ENCODE measurements at places on chromosomes 6 and 20.

DNA sequence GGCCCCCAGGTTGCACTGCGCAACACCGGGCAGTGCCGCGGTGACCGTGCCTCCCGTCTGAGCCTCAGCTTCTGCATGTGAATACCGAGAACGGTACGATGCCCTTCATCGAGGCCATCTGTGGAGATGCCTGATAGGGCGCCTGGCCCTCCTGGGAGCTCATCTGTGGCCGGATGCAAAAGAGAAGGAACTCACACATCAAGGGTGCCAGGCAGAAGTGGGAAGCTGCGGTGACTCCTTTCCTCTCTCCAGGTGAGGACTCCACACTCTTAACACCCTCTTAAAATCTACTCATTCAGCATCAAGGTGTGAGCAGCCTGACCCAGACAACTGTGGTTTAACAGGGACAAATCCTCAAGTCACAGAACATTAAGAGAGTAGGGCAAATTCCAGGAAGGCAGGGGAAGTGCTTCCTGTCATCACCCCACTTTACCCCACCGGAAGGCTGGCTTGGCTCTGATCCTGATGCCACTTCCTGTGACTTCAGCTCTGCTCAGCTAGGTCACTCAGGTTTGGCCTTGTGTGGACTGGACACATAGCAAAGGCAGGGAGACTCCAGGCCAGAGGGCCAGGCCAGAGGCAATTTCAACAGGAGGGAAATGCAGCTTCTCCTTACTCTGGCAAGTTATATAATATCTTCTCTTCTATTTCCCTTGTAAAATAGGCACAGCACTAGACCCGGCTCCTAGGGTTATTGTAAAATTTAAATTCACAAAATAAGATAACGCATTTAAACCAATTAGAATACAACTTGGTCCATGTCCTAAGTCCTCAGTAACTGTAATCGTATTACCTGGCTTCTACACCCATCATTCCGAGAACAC, 69.4 kb downstream of the CPNE5 start:
- DNase-seq, result no peak

GRCh38 chr20:40276301-40276700, 412.7 kb downstream of the MAFB start:
- no peak for DNase-seq

DNA sequence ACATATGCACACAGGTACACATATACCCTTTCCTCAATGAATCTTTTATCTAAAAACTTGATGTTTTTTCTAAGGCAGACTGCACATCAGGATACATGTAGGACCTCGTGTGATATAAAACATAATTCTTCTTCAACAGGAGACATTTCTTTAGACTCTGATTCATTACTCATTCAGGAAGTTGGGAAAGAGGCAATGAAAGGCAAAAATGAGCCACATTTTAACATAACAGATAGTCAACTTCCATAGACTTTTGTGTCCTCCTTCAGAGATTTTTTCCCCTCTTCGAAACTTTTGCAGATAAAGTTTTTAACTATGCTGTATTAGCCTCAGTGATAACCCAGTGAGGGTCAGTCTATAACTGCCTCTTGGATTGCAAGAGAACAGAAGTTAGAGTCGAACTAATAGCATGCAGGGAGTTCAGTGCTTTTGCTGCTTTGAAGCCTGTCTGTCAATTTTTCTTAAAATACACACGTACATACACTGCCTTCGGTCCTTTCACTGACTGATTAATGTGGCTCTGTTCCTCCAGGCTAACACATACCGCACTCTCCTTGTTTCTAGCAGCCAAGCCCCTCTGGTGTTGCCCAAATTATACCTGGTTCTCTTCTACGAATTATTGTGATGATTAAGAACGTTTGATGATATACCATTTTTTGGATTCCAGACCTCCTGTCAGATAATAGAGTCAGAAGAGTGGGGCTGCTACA, 562.5 kb upstream of the MAP3K7 start:
- DNase-seq, result no peak

DNA sequence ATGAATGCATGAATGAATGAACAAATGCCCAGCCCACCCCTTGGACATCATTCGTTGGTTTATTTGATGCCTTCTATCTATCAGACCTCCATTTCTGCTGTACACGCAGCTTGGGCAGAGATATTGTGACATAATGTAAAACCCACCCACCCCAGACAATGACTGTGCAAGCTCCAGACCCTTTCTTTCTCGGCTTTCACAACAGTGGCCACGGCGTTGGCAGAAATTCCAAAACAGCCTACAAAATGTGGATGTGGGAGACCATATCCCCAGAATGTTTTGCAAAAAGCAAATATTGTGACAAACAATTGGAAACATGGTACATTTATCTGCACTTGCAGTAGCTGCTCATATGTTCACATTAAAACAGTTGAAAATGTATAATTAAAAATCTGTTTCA, 162.0 kb upstream of the MAFB start:
- DNase-seq, result no peak

- DNase-seq, result no peak
These were observed 27.0 kb upstream of the AGPAT4 start for GRCh38 chr6:161300823-161301222.

DNA sequence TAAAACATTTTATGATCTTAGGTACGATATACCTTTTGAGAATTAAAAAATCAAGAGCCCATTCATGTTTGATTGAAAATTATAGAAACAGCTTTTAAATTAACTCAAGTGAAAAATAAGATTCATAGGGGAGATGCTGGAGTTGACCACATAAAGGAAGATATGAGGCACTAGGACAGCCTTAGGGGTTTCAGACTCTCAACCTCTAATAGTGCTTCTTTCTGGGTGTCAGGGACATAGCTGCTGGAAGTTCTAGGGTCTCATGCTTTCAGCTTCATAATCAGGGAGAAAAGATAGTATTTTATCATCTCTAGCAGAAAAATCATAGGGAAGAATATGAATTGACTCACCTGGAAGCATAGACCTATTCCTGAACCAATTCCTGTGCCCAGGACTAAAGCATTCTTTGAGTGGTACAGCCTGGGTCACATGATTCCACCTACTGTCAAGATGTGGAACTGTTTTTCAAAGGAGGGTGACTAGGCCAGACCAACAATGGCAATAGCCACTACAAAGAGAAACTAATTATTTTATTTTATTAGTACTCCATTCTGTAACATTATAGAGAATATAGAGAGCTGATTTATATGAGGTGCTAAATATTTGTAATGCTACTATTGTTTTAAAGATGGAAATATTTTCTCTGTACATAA, 27.8 kb upstream of the CENPW start:
- DNase-seq, result peak; percentile 39

GRCh38 chr6:163866192-163866591, 451.7 kb downstream of the QKI start:
- no peak for DNase-seq

- DNase-seq, result no peak
These were observed 42.3 kb downstream of the STK38 start for GRCh38 chr6:36504982-36505381.

DNA sequence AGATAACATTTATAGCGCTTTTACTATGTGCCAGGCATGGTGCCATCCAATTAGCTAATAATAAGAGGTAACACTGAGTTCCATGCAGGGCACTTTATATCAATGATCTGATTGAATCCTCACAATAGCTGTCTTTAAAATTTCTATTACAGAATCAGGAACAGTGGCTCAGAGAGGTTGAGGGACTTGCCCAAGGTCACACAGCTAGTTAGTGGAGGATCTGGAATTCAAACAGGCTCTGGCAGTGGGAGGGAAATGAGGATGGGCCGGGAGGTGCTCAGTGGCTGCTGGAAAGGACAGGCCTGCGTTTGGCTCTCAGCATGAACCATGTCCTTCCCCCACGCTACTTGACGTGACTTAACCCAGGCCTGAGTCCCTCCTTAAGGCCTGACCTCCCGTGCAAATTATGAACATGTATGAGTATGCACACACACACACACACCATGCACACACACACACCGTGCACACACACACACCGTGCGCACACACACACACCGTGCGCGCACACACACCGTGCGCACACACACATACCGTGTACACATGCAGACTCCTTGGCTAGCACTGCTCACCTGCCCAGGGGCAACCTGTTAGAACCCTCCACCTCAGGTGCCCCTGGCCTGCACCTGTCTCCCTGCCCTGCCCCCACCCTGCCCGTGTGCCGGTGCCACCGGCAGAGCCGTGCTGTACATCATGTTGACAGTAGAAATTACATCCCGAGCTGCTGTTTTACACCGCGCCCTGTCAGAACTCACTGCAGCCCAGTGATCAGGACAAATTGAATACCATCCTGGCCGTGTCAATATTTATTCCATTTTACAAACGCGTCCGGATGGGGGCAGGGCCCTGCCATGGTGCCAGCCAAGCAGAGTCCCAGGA, 43.7 kb downstream of the CDH22 start:
- no peak for DNase-seq

DNA sequence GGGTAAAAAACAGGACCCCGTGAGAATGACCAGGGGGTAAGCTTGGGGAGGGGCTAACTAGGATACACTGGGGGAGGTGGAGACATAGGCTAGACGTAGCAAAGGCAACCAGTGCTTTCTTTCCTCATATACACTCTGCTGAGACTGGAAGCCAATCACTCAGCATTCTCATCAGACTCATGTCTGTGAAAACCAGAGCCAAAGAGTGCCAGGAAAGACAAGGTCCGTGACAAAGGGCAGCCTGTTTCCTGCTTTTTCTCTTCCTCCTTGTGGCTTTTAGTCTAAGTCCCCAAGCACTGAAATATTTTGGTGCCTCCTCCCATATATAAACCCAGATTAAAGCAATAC, 97.9 kb upstream of the NEDD9 start:
- DNase-seq, result no peak

GRCh38 chr20:62551407-62552323, 75.9 kb upstream of the GATA5 start:
- no peak for DNase-seq

GRCh38 chr20:36036688-36037087, 68.3 kb downstream of the CNBD2 start:
- no peak for DNase-seq

DNA sequence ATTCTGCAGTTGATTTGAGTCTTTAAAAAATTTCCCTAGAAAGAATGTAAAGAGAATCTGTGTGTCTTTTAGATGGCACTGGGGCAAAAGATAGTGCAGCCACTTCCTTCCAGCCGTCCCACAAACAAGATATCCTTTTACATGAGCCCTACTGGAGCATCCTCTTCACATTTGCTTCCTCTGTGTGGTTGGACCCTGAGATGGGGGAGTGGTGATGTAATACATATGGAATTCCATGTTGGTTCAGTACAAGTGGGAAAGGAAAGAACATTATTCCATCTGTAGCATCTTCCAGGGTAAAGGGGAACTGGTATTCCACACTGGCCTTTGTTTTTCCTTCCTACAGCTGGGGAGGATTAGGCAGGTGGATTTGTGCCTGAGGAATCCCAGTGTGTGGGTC, 78.9 kb upstream of the ISM1 start:
- DNase-seq, result no peak

DNA sequence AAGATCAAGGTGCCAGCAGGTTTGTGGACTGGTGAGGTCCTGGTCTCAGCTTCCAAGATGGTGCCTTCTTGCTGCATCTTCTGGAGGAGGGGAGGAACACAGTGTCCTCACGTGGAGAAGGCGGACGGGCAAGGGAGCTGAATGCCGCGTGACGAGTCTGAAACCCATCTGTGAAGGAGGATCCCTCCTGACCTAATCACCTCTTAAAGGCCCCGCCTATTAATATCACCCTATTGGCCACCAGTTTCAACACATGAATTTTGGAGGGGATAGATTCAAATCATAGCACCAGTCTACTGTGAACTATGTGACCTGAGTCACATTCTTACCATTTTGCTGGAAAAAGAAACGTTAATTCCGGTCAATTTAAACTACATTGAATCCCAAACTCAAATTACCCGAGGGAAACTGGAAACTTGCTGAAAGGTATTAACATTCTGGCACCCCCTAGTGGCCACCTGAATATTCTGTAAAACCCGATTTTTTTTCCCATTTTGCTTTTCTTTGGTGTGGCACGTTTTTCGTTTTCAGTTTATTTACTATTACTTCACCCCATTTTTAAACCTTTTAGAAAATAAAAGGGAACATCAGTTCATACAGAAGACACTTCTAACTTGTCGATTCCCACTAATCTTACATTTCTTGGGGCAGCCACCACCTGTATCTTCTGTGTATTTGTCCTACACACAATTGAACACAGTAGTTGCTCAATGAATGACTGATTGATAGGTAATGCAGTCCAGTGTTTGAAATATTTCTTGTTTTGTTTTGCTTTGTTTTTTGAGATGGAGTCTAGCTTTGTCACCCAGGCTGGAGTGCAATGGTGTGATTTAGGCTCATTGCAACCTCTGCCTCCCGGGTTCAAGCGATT, 17.9 kb upstream of the CCDC170 start:
- peak; percentile 56 for DNase-seq

DNA sequence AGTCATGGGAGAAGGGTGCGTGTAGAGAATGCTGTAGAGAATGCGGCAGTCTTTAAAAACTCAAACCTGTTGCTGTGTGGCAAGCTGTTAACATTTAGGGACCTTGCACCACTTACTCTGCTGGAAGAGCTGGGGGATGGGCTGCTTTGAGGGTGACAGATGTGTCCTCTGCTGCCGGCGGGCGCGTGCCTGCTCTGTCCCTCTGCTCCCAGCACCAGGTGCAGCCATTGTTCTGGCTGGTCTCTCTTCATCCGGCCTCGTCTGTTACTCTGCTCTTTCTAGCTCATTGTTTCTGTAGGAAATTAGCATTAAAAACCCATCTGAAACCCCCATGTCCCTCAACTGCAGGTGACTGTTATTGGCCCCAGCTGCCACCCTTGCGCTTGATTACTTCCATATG, 78.5 kb downstream of the CBFA2T2 start:
- DNase-seq, result no peak

DNA sequence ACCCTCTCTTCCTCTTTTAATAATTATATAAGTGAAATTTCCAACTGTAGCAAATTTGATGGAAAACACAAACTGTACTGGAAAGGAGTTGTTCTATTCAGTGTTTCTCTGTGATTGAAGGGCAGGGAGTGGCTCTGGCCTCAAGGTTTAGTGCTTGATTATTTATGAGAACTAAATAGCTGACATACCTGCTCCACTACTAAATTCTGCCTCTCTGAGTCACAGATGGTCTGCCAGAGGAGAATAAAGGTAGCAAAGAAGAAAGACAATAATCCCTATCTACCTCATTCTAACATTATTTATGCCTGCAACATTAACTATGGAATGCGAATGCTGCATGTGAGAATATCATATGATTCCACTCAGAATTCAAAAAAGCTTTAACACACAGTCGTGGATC, 9.3 kb downstream of the BMP5 start:
- DNase-seq, result no peak

- DNase-seq, result no peak
These were observed 119.2 kb upstream of the SASH1 start for GRCh38 chr6:148223424-148223842.

- DNase-seq, result peak; percentile 88
These were observed 467 bp downstream of the TREML4 start for GRCh38 chr6:41228616-41229015.

GRCh38 chr6:158431036-158431435, 118.8 kb downstream of the TULP4 start:
- DNase-seq, result no peak

GRCh38 chr6:140175486-140175885, 801.0 kb upstream of the CITED2 start:
- no peak for DNase-seq

- no peak for DNase-seq
These were observed 3.5 kb upstream of the MAPK13 start for GRCh38 chr6:36126553-36127458.

- DNase-seq, result no peak
These were observed 41.0 kb downstream of the ANGPT4 start for GRCh38 chr20:875115-875514.

- no peak for DNase-seq
These were observed 19.4 kb upstream of the VNN1 start for GRCh38 chr6:132733283-132733682.

All from erythroblast (primary cell).